ENCODE measurements at places on chromosomes 16 and 17.

- DNase-seq: peak; percentile 42
These were observed 228.5 kb upstream of the PMFBP1 start for GRCh38 chr16:72400257-72401083.

- no peak for DNase-seq
These were observed 20.4 kb downstream of the KRT12 start for GRCh38 chr17:40846515-40847144.

- no peak for DNase-seq
These were observed 221.2 kb upstream of the N4BP1 start for GRCh38 chr16:48831076-48831722.

GRCh38 chr17:17062356-17062755, 20.1 kb downstream of the MPRIP start:
- DNase-seq: no peak

DNA sequence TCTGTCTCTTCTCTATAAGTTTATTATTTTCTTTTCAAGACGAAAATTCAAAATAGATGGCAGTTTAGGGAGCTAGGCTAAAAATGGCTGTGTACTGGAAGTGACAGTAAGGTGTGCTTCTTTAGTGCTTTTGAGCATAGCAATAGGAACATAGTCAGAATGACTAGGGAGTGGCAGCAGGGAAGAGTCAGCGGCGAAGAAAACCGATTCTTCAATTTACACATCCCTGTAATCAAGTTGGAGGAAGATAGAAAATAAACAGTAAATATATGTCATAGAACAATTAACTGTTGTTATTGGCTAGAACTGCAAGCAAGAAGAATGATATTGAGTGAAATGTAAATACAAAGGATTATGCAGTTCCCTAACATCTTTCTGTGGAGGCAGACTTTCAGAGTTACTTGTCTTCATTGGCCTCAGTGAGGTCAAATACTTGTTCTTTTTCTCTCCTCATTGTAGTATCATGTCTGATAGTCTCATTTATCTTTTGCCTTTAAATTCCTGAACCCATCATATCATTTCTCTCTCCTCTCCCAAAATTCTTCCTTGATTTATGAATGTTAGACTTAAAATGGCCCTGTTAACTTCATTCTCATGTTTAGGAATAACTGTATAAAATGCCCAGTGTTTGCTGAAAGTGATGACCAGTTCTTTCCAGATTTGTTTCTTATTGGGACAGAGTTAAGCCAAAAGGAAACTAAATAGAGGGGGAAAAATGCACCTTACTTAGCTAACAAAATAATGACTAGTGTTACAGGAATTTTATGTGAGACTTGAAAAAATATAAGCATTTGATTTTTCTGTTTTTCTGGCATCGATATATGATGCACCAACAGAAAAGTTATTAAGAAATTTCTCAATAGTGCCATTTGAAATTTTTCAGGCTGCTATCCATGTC, 211.4 kb downstream of the BCAS3 start:
- DNase-seq: no peak

- DNase-seq: peak; percentile 92
These were observed 27.0 kb downstream of the CBFB start for GRCh38 chr16:67055712-67056487.

- no peak for DNase-seq
These were observed 76.5 kb downstream of the NETO2 start for GRCh38 chr16:47067203-47067602.

DNA sequence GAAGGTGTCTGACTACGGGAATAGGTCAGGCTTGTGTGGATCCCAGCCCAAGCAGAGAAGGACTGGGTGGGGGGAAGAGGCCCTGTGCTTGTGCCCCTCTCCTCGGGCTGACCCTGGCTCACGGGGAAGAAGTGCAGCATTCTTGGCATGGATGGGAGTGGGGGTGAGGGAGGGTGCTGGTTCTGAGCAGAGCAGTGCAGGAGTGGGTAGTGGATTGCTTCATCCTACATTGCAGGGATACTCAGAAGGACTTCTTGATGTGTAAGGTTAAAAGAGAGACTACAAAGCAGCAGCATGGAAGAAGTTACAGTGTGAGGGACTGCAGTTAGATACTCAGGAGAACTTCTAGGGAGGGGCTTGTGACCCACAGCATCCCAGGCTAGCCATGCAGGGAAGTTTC, 2.1 kb downstream of the ARHGAP23 start:
- no peak for DNase-seq

DNA sequence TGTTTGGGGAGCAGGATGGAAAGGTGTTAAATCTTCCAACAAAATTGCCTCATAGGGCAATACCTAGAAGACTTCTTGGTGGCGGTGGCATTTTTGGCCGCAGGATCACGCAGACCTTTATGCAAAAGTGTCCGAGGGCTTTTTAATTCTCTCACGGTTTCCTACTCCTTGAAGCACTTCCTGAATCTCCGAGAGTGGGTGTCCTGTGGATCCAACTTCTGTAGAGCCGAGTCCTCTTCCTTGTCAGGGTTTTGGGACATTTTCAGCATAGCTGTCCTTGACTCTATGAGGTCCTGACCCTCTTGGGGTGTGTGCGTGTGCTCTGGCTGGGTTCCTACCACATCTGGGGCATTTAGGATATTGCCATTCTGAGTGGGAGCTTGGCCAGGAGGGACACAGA, 31.7 kb downstream of the IL21R start:
- no peak for DNase-seq

- peak; percentile 49 for DNase-seq
These were observed 1.2 kb downstream of the CPD start for GRCh38 chr17:30379903-30380381.

DNA sequence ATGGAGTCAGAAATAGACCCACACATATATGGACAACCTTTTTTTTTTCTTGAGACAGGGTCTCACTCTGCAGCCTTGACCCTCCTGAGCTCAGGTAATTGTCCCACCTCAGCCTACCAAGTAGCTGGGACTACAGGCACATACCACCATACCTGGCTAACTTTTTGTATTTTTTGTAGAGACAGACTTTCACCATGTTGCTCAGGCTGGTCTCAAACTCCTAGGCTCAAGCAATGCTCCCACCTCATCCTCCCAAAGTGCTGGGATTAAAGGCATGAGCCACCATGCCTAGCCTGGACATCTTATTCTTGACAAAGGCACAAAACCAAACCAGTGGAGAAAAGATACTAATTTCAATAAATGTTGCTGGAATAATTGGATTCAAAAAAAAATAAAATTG, 14.7 kb upstream of the NACA2 start:
- no peak for DNase-seq

- no peak for DNase-seq
These were observed 23.7 kb downstream of the ARSG start for GRCh38 chr17:68314916-68315535.

DNA sequence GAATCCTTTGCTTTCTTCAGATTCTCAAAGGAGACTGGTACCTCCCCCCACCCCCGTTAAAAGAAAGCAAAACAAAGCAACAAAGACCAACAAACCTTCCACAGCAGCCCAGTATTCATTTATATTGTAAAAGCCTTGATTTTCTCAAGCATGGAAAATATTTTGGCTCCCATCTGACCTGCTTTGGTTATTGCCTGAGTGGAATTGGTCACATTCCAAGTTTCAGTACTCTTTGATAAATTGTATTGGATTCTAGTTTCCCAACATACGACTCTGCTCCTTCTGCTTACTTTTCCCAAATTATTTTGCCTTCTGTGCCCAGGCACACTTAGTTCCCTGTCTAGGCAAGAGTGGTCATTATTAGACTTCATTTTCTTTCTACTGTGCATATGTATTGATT, 1.3 kb downstream of the ABCC11 start:
- no peak for DNase-seq

DNA sequence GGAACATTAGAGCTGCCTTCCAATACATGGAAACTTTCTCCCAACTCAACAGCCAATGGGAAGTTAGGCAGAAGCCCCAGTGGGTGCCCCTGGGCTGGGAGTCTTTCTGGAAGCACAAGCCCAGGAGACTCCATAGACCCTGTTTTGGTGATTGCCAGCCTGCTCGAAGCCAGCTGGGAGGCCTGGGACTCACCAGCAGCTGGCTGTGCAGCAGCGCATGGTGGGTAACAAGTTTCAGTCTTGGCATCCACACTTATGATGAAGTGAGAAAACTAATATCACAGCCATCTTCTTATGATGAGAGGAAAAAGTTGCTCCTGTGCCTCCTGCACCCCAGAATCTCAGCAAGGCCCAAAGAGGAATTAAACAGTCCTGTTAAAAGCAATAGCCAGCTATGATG, 522.5 kb upstream of the CDH5 start:
- no peak for DNase-seq

DNA sequence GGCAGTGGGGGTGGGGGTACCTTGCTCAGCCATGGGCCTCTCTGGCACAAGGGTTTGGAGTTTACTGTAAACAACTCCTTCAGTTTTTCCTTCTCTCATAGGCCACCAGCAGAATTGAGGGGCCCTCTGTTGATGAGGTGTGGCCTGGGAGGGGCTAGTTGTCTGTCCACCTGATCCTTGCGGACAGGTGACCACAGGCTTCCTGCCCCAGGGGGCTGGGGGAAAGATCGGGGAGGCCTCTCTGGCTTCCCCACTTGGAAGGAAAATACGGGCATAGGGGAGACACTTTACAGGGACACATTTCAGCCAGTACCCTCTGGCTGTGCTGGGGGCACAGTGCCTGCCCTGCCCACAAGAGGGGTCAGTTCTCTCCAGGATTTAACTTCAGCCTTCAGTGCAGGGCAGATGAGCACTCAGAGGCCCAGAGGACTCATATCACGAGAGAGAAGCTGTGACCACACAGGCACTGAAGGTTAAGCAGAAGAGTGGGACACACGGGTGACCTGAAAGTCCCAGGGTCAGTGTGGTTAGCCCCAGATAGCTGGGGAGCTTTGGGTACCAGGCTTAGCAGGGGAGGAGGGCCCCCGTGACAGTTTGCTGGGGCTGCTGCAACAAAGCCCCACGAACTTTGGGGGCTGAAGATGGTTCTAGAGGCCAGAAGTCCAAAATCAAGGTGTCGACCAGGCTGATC, 245.9 kb downstream of the SEC14L1 start:
- DNase-seq: no peak

- no peak for DNase-seq
These were observed 33.8 kb downstream of the CHD9NB start for GRCh38 chr16:53018834-53019416.

DNA sequence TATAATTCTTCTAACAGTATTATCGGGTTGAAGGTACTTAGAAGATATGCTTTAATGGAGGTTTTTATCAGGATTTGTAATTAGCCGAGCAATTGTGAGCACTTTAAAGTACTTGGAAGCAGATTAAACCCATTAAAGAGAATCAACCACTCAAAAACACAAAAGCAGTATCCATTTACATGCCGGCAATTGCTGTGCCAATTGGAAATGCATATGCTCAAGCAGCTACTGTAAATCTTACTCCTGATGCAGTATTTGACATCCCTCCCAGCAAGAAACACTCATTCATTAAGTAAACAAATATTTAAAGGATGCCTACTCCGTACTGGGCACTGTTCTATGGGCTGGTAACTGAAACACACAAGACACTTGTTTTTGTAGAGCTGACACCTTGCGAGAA, 11.4 kb upstream of the CCL1 start:
- no peak for DNase-seq

GRCh38 chr16:35182943-35183550, 1723.6 kb downstream of the TP53TG3F start:
- no peak for DNase-seq

DNA sequence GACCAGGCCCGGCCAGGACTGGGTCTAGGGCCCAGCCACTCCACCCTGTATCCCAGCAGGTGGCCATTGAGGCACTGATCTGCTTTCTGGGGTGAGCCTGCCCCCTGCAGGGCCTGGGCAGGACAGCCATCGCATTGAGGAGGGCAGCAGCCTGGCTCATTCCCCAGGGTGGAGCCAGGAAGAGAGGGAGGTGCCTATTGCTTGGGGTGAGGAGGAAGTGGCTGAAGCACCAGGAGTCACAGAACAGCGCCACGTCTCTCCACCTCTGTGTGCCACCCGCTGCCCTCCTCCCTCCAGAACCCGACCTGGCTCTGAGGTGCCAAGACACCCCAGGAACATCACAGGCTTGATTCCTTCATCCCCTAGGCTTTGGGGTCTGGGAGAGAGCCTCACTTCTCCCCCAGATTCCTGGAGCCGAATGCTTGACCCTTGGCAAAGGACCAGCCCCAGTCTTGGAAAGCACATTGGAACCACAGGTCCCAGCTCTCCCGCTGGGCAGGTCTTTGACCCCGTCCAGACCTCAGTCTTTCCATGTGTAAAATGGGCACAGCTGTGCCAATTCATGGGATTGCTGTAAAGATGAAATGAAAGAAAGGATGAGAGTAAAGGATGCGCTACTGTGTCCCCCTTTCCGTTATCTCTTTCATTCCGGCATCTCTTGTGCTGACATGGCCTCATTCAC, 7.2 kb upstream of the KRT36 start:
- peak; percentile 86 for DNase-seq

All from activated CD4-positive, alpha-beta T cell treated with anti-CD3 and anti-CD28 coated beads, Interleukin-10, Interleukin-2, amounts not matched to agents 100 ng/mL and 50 ng/mL, durations not matched to agents 16 hours and 8 hours (primary cell).